M059J (cell line): ENCODE measurements at places on chromosomes 3 and 15. TPM values are rescaled to one million over a fixed set of nuclear protein-coding genes. Genes with fewer than 3 reads are reported as not detected.

The ZIC1 gene
- total RNA-seq, result 7.9 and 10.5 TPM in 2 replicates

The PPM1M gene
- total RNA-seq, result 1.9 and 4.6 TPM in 2 replicates

The GNB5 gene
- total RNA-seq, result 37.8 and 47.5 TPM in 2 replicates

The BRK1 gene
- 135 and 205 TPM in 2 replicates for total RNA-seq

The CCR3 gene
- 0.20 TPM in 1 of 2 replicates, not detected in the other for total RNA-seq

The NOX5 gene
- total RNA-seq, result 0.34 and 1.1 TPM in 2 replicates

The COL6A6 gene
- total RNA-seq, result not detected in 2 replicates
